SJCRH30 (cell line): ENCODE measurements at places on chromosomes 1 and 21. TPM values are rescaled to one million over a fixed set of nuclear protein-coding genes. Genes with fewer than 3 reads are reported as not detected.

The RPS27 gene
- total RNA-seq, result 3,620 and 4,036 TPM in 2 replicates

The CLDN14 gene
- not detected in 2 replicates for total RNA-seq

The PPIAL4G gene
- not detected in 2 replicates for total RNA-seq

The F3 gene
- 13.2 and 13.8 TPM in 2 replicates for total RNA-seq

The CITED4 gene
- total RNA-seq, result not detected in 2 replicates

DNA sequence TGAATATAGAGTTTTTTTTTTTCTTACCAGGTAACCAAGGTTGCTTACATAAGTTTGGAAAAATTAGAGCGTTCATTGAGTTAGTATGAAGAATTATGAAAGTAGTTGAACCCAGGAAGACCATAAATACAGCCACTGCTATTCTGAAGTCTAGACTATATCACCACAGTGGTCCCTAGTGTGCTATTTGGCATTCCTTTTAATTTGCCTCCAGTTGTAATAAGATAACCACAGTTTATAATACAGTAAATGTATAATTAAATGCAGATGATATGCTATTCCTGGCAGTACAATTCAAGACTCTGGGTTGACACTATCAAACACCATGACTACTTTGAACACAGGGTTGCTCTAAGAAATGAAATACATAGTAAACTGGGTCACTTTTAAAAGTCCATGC lies 270.5 kb downstream of the BRINP2 start:
- no peak overlapping the region for H3K27ac ChIP-seq
- no peaks in the 10 kb centered on the region for H3K36me3 ChIP-seq
- H3K4me3 ChIP-seq, result no peak overlapping the region
- no peaks in the 10 kb centered on the region for H3K4me1 ChIP-seq
- no peak for DNase-seq

DNA sequence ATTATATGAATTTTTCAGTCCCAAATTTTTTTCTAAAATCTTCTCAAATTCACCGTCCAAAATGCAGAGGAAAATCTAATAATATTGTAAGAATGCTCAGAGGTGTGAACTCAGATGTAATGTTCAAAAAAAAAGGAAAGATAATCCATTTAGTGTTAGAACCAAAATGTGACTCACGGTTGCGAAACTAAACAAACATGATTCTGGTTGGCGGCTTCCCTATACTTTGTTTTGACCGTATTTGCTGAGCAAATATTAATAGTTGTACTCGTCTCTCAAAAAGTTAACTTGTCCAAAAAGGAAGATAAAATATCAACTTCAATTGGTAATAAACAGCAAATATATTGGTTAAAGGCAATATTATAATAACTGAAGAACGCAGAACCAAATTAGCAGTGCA lies 34.4 kb downstream of the ZSWIM5 start:
- H3K27ac ChIP-seq, result no peak overlapping the region
- H3K4me3 ChIP-seq, result no peak overlapping the region
- no peak for DNase-seq
- no peaks in the 10 kb centered on the region for H3K27me3 ChIP-seq
- no peaks in the 10 kb centered on the region for H3K4me1 ChIP-seq

DNA sequence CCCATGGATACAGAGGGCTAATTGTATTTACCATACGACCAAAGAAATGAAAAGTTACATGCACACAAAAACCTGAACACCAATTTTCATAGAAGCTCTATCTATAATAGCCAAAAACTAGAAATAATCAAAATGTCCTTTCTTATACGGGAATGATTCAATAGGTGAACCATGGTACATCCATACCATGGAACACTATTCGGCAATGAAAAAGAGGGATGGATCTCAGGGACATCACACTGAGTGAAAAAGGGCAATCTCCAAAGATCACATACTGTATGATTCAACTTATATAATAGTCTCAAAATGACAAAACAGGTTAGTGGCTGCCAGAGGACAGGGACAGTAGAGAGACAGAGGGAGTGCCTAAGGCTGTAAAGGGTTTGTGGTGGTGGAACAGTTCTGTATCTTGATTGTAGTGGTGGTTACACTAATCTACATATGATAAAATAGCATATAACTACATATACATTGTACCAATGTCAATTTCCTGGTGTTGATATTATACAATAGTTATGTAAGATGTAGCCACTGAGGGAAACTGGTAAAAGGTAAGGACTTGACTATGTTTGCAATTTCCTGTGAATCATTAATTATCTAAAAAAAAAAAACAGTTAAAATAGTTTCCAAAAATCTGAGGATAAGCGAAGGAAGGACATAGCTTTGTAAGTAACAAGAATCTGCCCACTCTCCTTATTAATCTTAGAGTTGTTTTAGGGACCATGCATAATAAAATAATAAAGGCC lies 3.7 kb downstream of the RSBN1 start:
- H3K4me3 ChIP-seq, result no peak overlapping the region
- DNase-seq, result no peak
- no peaks in the 10 kb centered on the region; the same call in 1 of the 2 replicates for H3K4me1 ChIP-seq
- H3K27me3 ChIP-seq, result no peaks in the 10 kb centered on the region
- H3K36me3 ChIP-seq, result no peaks in the 10 kb centered on the region

- H3K4me3 ChIP-seq, result no peak overlapping the region
- no peaks in the 10 kb centered on the region for H3K27me3 ChIP-seq
- H3K4me1 ChIP-seq, result no peaks in the 10 kb centered on the region
- DNase-seq, result peak; percentile 48
- no peak overlapping the region for H3K27ac ChIP-seq
- H3K36me3 ChIP-seq, result peaks cover 25% of the 10 kb centered on the region
These were observed 12.6 kb downstream of the SZT2 start for GRCh38 chr1:43402089-43402865.

- peak overlapping the region; percentile 99 for H3K27ac ChIP-seq
- peaks cover 48% of the 10 kb centered on the region for H3K4me1 ChIP-seq
- no peaks in the 10 kb centered on the region for H3K27me3 ChIP-seq
- DNase-seq, result no peak
- H3K4me3 ChIP-seq, result peak overlapping the region; percentile 79
These were observed 2.4 kb downstream of the ID3 start for GRCh38 chr1:23556635-23557470.

DNA sequence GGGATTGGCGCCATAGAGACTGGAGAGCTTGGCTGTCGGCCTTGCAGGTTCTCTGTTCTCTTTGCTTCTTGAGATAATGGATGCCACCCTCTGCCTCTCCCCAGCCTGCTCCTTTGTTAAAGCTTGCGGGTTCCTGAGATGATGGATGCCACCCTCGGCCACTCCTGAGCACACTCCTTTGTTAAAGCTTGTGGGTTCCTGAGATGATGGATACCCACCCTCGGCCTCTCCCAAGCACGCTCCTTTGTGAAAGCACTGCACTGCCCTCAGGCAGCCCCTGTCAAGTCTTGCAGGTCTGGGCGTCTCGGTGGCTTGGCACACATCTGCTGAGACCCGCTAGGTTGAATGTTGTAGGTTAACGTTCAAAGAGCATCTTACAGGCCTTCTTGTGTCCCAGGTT lies 76.5 kb downstream of the SCCPDH start:
- H3K27me3 ChIP-seq, result no peaks in the 10 kb centered on the region
- peaks cover 45% of the 10 kb centered on the region for H3K4me1 ChIP-seq
- H3K27ac ChIP-seq, result peak overlapping the region; percentile 80
- H3K36me3 ChIP-seq, result no peaks in the 10 kb centered on the region

GRCh38 chr1:21631944-21632887 lies 36.9 kb downstream of the RAP1GAP start:
- H3K4me1 ChIP-seq, result peaks cover 15% of the 10 kb centered on the region
- no peaks in the 10 kb centered on the region for H3K36me3 ChIP-seq
- DNase-seq, result no peak
- H3K4me3 ChIP-seq, result no peak overlapping the region
- no peak overlapping the region; the same call in 1 of the 2 replicates for H3K27ac ChIP-seq

- no peak for DNase-seq
- no peak overlapping the region for H3K4me3 ChIP-seq
- no peak overlapping the region for H3K27ac ChIP-seq
These were observed 106.0 kb upstream of the IFFO2 start for GRCh38 chr1:19062258-19063029.

DNA sequence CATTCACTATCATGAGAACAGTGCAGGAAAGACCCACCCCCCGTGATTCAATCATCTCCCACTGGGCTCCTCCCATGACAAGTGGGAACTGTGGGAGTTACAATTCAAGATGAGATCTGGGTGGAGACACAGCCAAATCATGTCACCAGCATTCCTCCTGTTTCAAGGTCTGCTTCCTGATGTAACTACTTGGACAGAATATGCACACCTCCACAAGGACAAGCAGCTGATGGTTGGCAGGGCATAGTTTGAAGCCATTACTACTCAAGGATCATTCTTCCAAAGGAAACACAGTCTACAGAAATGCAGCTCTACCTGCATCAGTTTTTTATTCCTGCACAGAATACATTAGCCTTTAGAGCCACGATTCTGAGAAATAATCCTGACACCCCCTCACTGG lies 28.5 kb upstream of the RNF2 start:
- H3K4me1 ChIP-seq, result no peaks in the 10 kb centered on the region
- H3K27ac ChIP-seq, result no peak overlapping the region
- H3K36me3 ChIP-seq, result no peaks in the 10 kb centered on the region
- DNase-seq, result no peak
- no peak overlapping the region for H3K4me3 ChIP-seq

GRCh38 chr1:7991504-7992440 lies 30.3 kb downstream of the PARK7 start:
- no peak overlapping the region for H3K4me3 ChIP-seq
- H3K27me3 ChIP-seq, result no peaks in the 10 kb centered on the region
- no peaks in the 10 kb centered on the region for H3K36me3 ChIP-seq
- H3K4me1 ChIP-seq, result peaks cover 3% of the 10 kb centered on the region; the same call in 1 of the 2 replicates
- H3K27ac ChIP-seq, result no peak overlapping the region

DNA sequence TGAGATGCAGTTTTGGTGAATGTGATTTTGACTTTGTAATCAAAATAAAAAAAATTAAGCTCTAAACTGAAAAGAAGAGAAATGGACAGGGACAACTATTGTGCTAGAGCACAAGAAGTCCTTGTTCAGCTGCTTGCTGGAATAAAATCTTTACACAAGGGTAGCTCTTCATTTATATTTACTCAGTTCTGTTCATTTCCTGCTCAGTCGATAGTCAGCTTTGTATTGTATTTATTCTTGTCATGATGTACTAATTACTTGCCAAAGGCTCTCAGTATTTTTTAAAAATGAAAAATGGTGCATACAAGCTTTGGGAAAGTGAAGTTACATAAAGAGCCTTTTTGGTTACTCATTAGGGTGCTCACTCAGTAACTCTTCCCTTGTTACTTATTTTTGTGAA lies 17.8 kb downstream of the F5 start:
- no peak for DNase-seq
- H3K36me3 ChIP-seq, result no peaks in the 10 kb centered on the region
- H3K27ac ChIP-seq, result no peak overlapping the region
- no peaks in the 10 kb centered on the region for H3K4me1 ChIP-seq
- H3K4me3 ChIP-seq, result no peak overlapping the region

DNA sequence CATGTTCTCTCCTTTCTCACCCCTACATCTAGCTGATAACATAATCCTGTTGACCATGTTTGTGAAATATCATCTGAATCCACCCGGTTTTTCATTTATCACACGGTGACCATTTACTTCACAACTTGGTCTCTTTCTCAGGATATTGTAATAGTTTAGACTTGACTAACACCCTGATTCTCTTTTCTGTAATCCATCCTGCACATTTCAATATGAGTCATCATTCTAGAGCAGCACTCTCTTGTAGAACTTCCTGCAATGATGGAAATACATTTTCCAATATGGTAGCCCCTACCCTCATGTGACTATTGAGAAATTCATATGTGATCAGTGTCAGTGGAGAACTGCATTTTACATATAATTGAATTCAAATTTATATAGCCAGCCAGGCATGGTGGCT lies 2.3 kb upstream of the JAM2 start:
- no peaks in the 10 kb centered on the region for H3K36me3 ChIP-seq
- no peaks in the 10 kb centered on the region for H3K27me3 ChIP-seq
- H3K27ac ChIP-seq, result no peak overlapping the region
- no peak for DNase-seq
- no peak overlapping the region for H3K4me3 ChIP-seq

DNA sequence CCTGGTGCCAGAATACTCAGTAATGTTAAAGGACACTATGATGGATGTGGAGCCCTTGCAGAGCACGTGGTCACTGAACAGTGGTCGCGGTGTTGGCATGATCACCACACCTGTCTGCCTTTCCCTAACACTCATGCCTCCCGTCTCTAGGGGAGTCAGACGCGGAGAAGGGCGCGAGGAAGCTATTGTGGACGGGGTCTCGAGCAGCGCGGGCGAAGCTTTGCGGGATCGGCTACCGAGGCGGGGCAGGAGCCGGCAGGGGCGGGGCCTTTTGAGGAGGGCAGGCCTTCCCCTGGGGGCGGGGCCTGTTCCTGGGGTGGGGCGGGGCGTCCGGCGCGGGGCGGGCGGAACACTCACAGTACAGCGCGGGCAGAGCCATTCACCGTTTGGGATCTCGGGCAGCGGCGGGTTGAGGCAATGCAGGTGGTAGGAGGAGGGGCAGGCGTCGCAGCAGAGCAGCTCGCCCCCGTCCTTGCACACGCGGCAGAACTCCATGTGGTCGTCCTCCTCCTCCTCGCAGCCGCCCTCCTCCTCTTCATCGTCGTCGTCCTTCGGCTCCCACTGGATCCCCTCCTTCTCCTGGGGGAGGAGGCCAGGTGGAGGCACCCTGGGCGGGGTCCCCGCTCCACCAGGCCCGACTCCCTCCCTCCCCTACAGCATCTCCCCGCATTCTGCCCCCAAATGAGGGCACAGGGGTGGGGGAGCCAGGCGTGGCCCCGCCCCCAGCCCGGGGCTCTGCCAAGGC lies 31.5 kb downstream of the CHD5 start:
- DNase-seq, result no peak
- H3K36me3 ChIP-seq, result no peaks in the 10 kb centered on the region
- H3K4me1 ChIP-seq, result no peaks in the 10 kb centered on the region
- peaks cover 50% of the 10 kb centered on the region for H3K27me3 ChIP-seq
- H3K4me3 ChIP-seq, result no peak overlapping the region

DNA sequence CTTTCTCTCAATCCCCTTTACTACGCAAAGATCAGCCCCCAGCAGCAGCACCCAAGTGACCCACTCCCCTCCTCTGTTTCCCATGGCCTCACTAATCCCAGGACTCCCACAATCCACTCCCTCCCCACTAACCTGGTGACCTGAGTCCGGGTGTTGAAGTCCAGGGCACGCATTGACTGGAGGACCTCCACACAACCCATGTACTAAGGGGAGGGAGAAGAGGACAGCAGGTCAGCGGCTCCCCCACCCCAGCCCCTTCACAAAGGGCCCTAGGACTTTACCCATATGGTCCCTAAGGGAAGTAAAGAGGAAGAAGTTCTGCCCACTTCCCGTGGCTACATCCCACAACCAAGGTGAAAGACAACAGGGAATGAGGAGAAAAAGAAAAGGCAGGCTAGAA lies 1.3 kb downstream of the SHC1 start:
- H3K4me1 ChIP-seq, result peaks cover 25% of the 10 kb centered on the region
- DNase-seq, result no peak
- no peaks in the 10 kb centered on the region for H3K27me3 ChIP-seq
- peak overlapping the region; percentile 64 for H3K27ac ChIP-seq
